ENCODE measurements at places on chromosomes 13 and 19.

GRCh38 chr13:113446488-113446854, 6.8 kb downstream of the ADPRHL1 start:
- no peak for DNase-seq

DNA sequence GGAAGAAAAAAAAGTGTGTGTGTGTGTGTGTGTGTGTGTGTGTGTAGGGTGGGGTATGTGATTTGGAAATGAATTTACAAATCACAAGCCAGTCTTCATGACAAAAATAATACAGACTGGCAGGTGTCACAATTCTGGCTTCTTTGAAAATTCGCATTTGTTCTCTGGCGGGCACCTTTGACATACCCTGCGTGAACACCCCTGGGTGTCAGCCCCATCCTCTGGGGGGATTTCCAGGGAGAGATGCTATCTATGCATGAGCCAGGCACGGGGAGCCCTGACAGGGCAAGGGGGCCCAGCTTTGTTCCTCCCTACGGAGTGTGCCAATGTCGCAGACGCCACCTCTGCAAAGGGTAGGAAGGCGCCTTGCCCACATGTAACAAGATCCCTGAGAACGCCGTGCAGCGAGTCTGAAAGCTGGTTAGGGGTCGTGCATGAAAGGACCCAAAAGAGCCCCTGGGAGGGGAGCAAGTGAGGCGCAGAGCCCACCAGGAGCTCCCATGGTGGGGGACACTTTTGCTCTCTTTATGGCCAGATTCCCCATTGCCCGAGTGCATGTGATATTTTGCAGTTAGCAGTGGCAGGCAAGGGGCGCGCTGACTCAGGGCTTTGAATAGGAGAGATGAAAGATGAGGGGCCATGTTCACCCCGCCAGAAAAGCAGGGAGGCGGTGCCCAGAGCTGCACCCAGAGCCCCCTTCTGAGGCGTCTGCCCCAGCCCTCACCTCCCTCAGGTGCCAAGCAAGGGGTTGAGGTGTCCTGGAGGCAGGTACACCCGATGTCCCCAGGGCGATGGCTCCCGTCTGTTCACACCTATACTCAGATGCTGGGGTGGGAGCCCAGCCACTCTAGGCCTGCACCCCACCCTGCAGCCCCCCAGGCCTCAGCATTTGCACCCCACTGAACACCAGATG, 45.3 kb downstream of the KLF2 start:
- no peak for DNase-seq

DNA sequence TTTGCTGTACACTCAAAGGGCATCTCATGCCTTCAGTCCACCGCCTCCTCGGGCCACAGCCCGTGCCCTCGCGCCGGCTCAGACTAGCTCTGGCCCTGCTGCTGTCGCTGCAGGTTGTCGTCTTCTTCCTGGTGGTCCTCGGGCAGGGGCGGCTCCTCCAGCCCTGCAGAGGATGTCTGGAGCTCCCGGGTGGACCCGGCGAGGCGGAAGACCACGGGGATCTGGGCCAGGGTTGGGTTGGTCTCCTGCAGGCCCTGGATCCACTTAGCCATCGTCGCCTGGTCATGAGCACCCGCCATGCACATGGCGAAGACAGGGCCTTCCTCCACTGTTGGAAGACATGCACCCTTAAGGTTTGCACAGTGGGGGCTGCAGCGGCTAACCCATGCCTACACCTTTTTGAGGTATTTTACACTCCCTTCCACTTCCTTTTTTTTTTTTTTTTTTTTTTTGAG, 489 bp upstream of the ZNF653 start:
- no peak for DNase-seq

- DNase-seq = no peak
Observed at GRCh38 chr19:19171821-19172532, 1.9 kb upstream of the MEF2B start.

- DNase-seq = no peak
Observed at GRCh38 chr19:34381399-34382251, 16.6 kb downstream of the GPI start.

- no peak for DNase-seq
Observed at GRCh38 chr19:30411714-30412113, 39.5 kb downstream of the ZNF536 start.

- DNase-seq = no peak
Observed at GRCh38 chr13:107650081-107650701, 565.1 kb downstream of the LIG4 start.

GRCh38 chr13:93794197-93794885, 567.7 kb downstream of the GPC6 start:
- DNase-seq = no peak

Measured in coronary artery (tissue), 2 donors.